ENCODE measurements at places on chromosomes 12 and 14.

DNA sequence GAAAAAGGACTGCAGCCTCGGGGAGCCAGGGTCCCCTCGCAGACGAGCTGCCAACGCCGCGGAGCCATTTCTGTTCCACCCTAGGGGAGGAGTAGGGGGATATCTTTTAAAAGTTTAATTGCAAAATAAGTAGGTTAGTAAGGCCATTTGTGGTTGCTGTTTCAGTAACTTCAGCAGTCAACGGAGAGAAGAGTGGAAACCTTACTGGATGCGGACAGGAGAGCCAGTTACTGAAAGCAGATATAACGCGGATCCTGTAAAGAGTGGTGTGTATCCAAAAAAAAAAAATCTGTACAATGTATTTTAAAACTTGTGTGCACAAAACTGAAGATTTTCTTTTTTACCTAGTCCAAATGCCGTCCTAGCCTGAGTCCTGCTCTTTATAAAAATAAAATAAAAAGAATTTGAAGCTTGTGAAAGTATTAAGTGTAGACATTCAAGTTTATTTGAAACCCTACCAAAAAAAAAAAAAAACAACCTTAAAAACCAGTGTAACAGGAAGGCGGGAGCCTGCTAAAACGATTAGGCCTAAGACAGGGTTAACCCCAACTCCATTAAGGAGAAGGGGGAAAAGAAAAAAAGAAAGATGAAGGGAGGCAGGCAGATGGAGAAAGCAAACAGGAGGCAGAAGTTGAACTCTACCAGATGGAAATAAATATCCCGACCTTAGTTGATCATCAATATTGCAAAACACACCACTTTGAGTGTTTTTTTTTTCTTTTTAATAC, 1.0 kb upstream of the BTG1 start:
- no peak for DNase-seq

DNA sequence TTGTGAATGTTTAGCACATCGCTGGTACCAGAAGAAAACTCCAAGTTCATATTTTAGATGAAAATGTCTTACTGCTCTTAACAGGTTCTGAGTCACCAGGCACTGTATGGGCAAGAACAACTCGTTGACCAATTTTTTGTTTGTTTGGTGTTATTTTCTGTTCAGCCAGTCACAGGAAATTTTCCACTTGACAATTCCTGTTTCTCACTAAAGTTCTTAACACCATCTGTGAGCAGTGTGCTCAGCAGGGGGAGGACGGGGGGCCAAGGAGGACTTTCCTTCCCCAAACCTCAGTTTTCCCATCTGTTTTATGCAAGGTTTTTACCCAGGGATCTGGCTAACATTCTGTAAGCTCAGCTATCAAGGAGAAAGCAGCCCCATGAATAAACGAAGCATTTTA, 3.0 kb downstream of the NUAK1 start:
- no peak for DNase-seq

DNA sequence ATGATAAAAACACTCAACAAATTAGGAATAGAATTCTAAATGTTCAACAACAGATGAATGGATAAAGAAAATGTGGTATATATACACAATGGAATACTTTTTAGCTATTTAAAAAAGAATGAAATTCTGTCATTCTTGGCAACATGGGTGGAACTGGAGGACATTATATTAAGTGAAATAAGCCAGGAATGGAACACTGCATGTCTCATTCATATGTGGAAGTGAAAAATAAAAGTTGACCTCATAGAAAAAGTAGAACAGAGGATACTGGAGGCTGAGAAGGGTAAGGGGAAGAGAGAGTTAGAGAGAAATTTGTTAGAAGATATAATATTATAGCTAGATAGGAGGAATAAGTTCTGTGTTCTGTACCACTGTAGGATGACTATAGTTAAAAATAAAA, 35.8 kb upstream of the ZFP36L1 start:
- DNase-seq, result no peak

GRCh38 chr12:101414533-101415119, 7.1 kb upstream of the ARL1 start:
- no peak for DNase-seq

- no peak for DNase-seq
Measured at GRCh38 chr14:99699085-99699760, 15.1 kb downstream of the CYP46A1 start.

DNA sequence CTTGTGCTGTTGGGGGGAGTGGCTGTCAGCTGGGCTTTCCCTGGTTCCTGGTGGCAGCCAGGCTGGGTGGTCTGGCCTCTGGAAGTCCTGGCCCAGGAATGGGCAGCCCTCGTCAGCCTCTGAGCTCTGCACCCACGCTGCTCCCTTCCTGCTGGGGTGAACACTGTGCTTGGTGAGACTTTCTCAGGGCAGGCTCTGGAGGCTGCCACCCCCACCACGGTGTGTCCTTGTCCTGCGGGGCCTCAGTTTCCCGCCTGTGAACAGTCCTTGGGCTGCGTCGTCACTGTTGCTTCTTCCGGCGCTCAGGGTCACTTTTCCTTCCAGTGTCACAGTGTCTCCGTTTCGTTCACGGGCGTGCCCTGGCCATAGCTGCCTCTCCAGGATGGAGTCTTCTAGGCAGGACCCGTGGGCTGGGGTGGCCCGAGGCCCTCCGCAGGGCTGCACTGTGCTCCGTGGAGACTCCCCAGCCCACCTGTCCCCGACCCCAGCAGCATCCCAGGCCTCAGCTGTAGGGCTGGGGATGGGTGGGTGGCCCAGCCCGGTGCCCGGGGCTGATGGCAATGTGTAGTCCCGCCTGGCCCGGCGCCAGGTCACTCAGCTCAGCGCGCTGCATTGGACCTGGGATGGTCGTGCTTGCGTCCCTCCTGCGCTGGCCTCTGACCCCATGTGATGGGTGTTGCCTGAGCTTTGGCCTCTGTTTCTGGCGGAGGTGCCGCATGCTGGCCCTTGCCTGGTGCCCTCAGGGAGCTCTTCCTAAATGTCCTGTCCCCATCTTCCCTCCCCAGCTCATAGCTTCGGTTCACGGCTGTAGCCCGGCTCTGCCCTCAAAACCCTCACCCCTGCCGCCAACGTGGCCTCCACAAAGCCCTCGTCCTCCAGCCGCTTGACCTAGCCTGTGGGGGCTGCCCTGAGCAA, 6.8 kb downstream of the KIF26A start:
- no peak for DNase-seq
